Smooth muscle cell of the coronary artery (primary cell): ENCODE measurements at places on chromosomes 2 and 18. TPM values are rescaled to one million over a fixed set of nuclear protein-coding genes. Genes with fewer than 3 reads are reported as not detected.

Gene SLC4A3
- 1.7 and 2.1 TPM in 2 replicates for total RNA-seq

Gene ANKRD30B
- total RNA-seq, result 0.15 and 0.23 TPM in 2 replicates

Gene C2orf66
- 0.08 TPM in 1 of 2 replicates, not detected in the other for total RNA-seq

Gene AKAIN1
- not detected in 2 replicates for total RNA-seq

Gene ASB18
- not detected in 2 replicates for total RNA-seq

Gene C2orf80
- total RNA-seq, result not detected in 2 replicates

Gene OTX1
- 0.12 and 0.23 TPM in 2 replicates for total RNA-seq

Gene KLHL41
- total RNA-seq, result 0.15 and 2.6 TPM in 2 replicates

Gene DSG3
- 0.23 TPM in 1 of 2 replicates, not detected in the other for total RNA-seq

Gene C2orf15
- total RNA-seq, result 0.12 TPM in 1 of 2 replicates, not detected in the other

Gene ASXL3
- 0.08 and 1.8 TPM in 2 replicates for total RNA-seq

Gene CFAP65
- total RNA-seq, result not detected in 2 replicates

Gene LRATD1
- total RNA-seq, result 0.47 TPM in 1 of 2 replicates, not detected in the other

Gene ARHGEF4
- total RNA-seq, result 0.90 and 12.2 TPM in 2 replicates

Gene STARD6
- total RNA-seq, result 0.15 TPM in 1 of 2 replicates, not detected in the other

Gene FSHR
- total RNA-seq, result not detected in 2 replicates

Gene TUBA4B
- not detected in 2 replicates for total RNA-seq

Gene CHRND
- total RNA-seq, result not detected in 2 replicates

Gene IL1RL1
- 0.23 and 2.0 TPM in 2 replicates for total RNA-seq

Gene CCBE1
- total RNA-seq, result 7.7 and 31.9 TPM in 2 replicates

Gene HTR2B
- 14.8 and 35.6 TPM in 2 replicates for total RNA-seq

Gene TFPI
- 80.2 and 87.4 TPM in 2 replicates for total RNA-seq

Gene MOCOS
- 0.68 and 4.7 TPM in 2 replicates for total RNA-seq

Gene ST6GAL2
- total RNA-seq, result 0.47 TPM in 1 of 2 replicates, not detected in the other

Gene MC4R
- not detected in 2 replicates for total RNA-seq

Gene CHRNG
- not detected in 2 replicates for total RNA-seq

Gene CD226
- total RNA-seq, result 0.15 and 0.23 TPM in 2 replicates

Gene ITGA4
- total RNA-seq, result 8.9 and 63.1 TPM in 2 replicates

Gene EFHD1
- total RNA-seq, result 0.23 and 0.30 TPM in 2 replicates

Gene UGT1A4
- total RNA-seq, result not detected in 2 replicates

Gene STAT4
- 4.1 and 4.4 TPM in 2 replicates for total RNA-seq

Gene OR6B3
- not detected in 2 replicates for total RNA-seq

Gene CTLA4
- not detected in 2 replicates for total RNA-seq

Gene CYP27C1
- 0.08 TPM in 1 of 2 replicates, not detected in the other for total RNA-seq

Gene SOX11
- not detected in 2 replicates for total RNA-seq

Gene RTP5
- total RNA-seq, result not detected in 2 replicates

Gene CYS1
- 0.45 and 1.6 TPM in 2 replicates for total RNA-seq

Gene TRIM43
- total RNA-seq, result not detected in 2 replicates

Gene CLEC4F
- total RNA-seq, result not detected in 2 replicates

Gene HRH4
- 0.08 and 0.12 TPM in 2 replicates for total RNA-seq

Gene FAM110C
- total RNA-seq, result under 0.01 TPM in 1 of 2 replicates, not detected in the other

Gene KCMF1
- 39.8 and 57.7 TPM in 2 replicates for total RNA-seq

Gene TBC1D8
- 11.7 and 49.1 TPM in 2 replicates for total RNA-seq

Gene GPR45
- total RNA-seq, result not detected in 2 replicates

Gene EDAR
- not detected in 2 replicates for total RNA-seq

Gene ATP9B
- total RNA-seq, result 21.4 and 50.5 TPM in 2 replicates

Gene MAB21L4
- total RNA-seq, result not detected in 2 replicates

Gene COQ10B
- total RNA-seq, result 19.1 and 36.3 TPM in 2 replicates

Gene UGT1A1
- not detected in 2 replicates for total RNA-seq

Gene SCN3A
- total RNA-seq, result 0.12 and 3.5 TPM in 2 replicates

Gene EFR3B
- 1.1 and 3.0 TPM in 2 replicates for total RNA-seq

Gene DSG1
- total RNA-seq, result not detected in 2 replicates

Gene FTCDNL1
- 0.30 and 1.4 TPM in 2 replicates for total RNA-seq

Gene PRSS56
- total RNA-seq, result not detected in 2 replicates

Gene RNF144A
- total RNA-seq, result 1.7 and 5.1 TPM in 2 replicates

Gene STAM2
- 22.6 and 29.0 TPM in 2 replicates for total RNA-seq

Gene LINC00305
- total RNA-seq, result not detected in 2 replicates

Gene GKN2
- 0.23 TPM in 1 of 2 replicates, not detected in the other for total RNA-seq

Gene SERPINB10
- not detected in 2 replicates for total RNA-seq
